ENCODE measurements at places on chromosomes 2 and 18.

GRCh38 chr18:35949090-35949489 is 23.4 kb upstream of the RMP24 start:
- no peak for DNase-seq

DNA sequence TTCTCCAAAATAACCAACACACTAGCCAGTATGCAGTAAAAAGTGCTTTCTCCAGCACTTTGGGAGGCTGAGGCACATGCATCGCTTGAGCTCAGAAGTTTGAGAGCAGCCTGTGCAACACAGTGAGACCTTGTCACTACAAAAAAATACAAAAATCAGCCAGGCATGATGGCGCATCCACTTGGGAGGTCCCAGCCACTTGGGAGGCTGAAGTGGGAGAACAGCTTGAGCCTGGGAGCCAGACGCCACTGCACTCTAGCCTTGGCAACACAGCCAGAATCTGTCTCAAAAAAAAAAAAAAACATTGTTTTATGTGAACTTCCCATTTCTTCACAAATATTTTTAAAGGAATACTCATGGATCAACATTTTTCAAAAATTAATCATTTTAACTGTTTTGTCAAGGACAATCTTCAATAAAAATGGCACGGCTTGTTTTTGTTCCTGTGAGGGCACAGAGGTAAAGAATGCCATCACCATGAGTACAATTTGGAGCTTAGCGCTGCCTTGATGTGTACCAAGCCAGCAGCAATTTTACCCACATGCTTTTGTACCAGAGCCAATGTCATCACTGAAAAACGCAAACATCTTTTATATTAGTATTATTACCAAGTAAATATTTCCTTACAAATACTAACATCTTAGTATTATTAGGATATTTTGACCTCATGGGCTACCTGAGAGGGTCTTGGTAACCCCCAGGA is 26.7 kb downstream of the RAB1A start:
- DNase-seq, result no peak

GRCh38 chr2:9206991-9207640 is 504 bp downstream of the ASAP2 start:
- DNase-seq, result no peak

GRCh38 chr2:1787755-1788477 is 43.6 kb upstream of the PXDN start:
- DNase-seq, result no peak

DNA sequence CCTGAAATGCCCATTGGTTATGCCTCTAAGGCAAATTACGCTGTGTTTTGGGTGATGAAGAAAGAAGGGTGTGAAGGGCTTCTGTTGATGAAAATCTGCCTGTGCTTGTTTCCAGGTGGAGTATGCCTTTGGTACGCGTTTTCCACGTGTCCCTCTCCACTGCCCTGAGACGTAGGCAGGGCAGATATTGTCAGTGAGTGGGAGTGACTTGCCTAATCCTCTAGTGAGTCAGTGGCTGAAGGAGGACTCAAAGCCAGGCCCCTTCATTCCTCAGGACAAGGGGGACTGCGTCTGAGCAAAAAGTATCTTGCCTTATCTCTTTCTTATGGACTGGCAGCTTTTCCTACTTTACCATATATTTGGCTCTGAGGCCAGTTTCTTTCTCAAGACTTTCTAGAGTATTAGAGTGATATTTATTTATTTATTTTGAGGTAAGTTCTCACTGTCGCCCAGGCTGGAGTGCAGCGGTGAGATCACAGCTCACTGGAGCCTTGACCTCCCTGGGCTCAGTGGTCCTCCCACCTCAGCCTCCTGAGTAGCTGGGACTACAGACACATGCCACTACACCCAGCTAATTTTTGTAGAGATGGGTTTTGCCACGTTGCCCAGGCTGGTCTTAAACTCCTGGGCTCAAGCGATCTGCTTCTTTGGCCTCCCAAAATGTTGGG is 10.2 kb downstream of the RALB start:
- no peak for DNase-seq

DNA sequence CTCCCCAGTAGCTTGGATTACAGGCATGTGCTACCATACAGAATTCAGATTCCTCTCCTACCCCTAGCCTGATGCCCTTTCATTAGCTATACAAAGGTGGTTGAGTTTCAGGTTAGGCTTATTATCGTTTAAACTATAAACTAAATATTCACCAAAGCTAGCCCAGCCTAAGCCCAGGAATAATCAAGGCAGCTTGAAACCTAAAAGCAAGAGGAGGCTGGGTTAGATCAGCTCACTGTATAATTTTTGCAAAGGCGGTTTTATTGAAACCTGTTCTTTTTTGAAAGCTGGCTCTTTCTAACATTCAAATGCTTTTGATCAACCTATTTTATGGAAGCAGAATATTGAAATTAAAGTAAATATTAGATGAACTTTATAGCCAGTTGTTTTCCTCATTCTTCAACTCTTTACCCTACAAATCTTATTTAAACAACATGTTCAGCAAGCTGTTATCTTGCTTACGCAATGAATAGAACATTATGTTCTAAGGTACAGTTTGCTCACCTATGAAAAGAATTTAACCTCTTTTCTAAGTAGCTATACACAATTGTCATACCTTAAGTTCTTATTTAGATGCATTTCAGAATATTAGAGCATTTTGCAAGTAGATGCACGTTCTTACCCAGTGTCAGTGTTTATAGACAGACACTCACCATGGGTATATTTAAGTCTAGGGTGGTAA is 241.6 kb downstream of the NEDD4L start:
- DNase-seq, result no peak

GRCh38 chr2:54906716-54907115 is 143.5 kb downstream of the RTN4 start:
- no peak for DNase-seq

DNA sequence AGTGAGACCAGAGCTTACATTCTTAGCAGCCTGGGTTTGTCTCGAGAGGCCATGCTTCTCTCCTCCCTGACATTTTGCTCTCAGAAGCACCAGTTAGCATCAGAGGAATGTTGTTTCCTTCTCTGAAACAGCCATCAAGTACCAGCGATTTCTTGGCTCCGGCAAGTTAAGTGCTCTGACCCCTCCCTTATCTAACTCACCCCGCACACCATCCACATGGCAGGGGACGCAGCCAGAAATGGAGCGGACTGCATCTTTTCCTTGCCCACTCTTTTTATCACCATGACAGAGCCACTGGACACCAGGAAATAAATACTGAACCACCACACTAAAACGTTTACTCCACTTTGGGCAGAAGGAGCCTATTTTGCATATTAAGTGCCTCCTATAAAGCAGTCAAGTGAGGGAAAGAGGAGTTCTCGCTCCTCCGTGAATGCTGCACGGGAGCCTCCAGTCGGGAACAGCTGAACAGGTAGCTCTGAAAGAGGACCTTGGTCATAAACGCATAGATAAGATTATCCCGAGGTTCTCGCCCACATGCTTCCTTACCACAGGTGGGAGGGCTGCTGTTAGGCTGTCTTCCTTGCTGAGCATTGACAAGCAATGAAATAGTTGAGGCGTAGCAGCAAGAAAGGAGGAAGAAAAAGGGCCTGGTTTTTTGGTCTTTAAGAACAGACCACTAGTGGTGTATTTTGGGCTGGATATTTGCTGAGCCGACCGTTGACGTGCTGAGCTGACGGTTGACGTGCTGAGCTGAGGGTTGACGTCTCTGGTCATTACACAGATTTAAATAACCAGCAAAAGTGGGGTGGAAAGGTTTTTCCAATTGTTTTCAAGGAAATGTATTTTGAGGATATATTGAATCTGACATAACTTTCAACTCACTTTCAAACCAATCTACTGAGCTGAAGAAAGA is 71.4 kb upstream of the ITGB6 start:
- no peak for DNase-seq

GRCh38 chr2:128456281-128456680 is 137.6 kb upstream of the HS6ST1 start:
- DNase-seq, result no peak

- DNase-seq, result no peak
Measured at GRCh38 chr18:48832938-48833700, 117.6 kb downstream of the SMAD7 start.

- DNase-seq, result no peak
Measured at GRCh38 chr18:41025666-41026065, 929.4 kb upstream of the PIK3C3 start.

DNA sequence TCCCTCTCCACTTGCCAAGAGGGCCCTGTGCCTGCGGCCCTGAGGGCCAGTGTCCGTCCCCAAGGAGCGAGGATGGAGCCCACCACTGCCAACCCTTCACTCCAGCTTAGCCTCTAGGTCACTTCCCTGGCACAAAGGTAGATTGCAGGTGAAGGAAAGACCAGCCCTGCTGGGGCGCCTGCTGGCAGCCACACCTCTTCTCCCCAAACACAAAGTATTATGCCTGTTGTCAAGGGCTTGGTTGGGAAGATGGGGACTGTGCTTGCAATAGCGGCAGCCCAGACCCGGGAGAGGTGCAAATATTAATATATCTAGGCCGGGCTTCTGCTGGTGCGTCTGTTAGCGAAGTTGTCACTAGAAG is 7.7 kb downstream of the KCNF1 start:
- no peak for DNase-seq

All from activated gamma-delta T cell (primary cell).